Activated T-helper 1 cell treated with anti-CD3 and anti-CD28 coated beads, Interleukin-12 subunit alpha, Interleukin-12 subunit beta, Interleukin-2, Interleukin-4 antibody, amounts not matched to agents 30 ng/mL and 10 ng/mL and 1 ng/mL, durations not matched to agents 14 hours and 24 hours and 36 hours (primary cell): ENCODE measurements at places on chromosomes 12 and 14. TPM values are rescaled to one million over a fixed set of nuclear protein-coding genes. Genes with fewer than 3 reads are reported as not detected.

Gene ZNF740
- total RNA-seq, result 48.1 and 52.8 TPM in 2 replicates

Gene CLEC1B
- not detected in 2 replicates for total RNA-seq

DNA sequence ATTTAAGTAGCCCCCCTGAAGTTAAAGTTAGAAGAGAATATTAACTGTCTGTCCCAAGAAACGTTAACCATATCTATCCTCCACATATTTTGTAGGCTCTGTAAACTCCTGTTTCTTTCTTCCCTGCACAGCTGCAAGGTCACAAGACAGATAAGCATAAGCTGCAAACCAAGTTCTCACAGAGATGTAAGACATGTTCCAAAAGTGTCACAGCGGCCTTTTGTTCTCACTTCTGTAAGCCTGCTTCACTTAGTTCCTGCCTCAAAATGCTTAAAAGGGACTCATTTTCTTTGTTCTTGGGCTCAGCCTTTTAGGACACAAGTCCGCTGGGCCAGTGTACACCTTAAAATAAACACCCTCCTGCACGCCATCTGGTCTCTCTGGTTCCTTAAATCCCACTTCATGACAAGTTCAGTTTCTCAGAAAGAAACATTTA lies 3.2 kb downstream of the RNASE1 start:
- DNase-seq, result no peak
- no peaks in the 10 kb centered on the region for H3K36me3 ChIP-seq
- H3K4me1 ChIP-seq, result peaks cover 7% of the 10 kb centered on the region
- no peak overlapping the region for H3K27ac ChIP-seq
- H3K4me3 ChIP-seq, result no peak overlapping the region

- peak overlapping the region; percentile 87 for H3K27ac ChIP-seq
- DNase-seq, result peak; percentile 42
- H3K27me3 ChIP-seq, result no peaks in the 10 kb centered on the region
- peaks cover 75% of the 10 kb centered on the region for H3K4me1 ChIP-seq
- H3K4me3 ChIP-seq, result peak overlapping the region; percentile 52
- H3K36me3 ChIP-seq, result peaks cover 4% of the 10 kb centered on the region
Measured at GRCh38 chr12:107372229-107372658, 278.9 kb upstream of the CRY1 start.
